ENCODE measurements at places on chromosomes 6 and 20.

DNA sequence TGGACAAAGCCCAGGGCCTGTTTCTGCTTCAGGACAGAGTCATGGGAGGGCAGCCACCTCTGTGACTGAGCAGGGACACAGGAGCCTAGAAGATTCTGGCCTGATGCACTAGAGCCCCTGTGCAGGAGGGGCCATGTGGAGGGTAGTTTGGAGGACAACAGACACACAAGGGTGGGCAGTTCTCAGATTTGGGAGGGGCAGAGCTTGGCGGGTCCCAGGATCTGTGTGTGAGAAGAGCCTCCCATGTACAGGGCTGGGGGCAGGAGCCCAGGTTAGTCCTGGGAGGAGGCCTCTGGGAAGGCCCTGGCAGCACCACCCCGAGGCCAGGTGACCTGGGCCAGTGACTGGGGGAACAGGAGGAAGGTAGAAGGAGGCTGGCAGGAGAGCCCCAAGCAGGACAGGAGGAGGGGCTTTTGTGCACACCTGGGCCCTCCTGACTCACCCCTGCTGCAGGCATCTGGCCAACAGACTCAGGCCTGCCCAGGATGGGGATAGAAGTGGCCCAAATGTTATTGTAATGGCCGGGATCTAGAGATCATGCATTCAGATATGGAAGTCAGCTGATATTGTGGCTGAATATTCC is 1.4 kb upstream of the ULBP3 start:
- no peak for DNase-seq

GRCh38 chr6:64040113-64040512 is 404.5 kb downstream of the PHF3 start:
- DNase-seq = peak; percentile 67

DNA sequence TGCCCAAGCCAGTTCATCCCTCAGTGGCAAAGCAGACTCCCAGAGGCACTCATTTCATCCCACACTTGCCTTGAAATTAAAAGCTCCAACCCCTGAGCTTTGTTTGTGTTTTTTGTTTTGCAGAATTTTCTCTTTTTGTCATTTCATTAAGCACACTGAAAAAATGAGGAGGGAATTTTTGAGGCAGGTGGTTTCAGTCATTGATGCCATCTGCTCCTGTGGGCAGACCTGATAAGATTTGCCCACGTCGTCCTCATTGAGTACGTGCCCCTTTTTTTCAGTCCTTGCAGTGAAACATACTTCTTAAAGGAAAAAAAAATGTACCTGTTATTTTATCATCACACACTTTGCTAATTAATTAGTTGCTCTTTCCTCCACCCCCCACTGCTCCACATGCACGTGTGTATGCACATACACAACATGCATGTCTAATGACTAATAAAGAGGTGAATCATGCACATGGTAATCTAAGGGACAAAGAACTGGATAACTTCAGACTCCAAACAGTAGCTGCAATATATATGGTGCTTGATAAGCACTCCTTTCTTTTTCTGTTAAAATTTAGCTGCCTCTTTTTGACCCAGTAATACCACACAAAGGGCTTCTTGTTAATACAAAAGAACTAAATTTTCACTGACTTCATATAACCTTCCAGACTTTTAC is 102.1 kb upstream of the TMEM181 start:
- peak; percentile 50 for DNase-seq

DNA sequence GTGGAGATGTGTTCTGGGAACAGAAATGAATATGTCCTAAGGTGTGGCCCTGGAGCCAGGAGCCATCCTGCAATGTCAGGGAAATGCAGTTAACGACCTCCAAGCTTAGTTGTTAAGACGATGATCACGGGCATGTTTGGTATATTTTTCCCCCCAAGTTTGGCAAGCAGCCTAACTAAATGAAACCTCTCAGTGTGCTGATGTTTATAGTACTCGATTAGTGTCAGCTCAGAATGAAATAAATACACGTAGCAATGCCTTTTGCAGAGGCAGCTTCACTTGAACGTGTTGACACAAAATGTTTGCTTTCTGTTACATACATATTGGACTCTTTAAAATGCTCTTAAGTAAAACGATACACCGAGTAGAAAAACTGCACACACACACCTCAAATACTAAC is 76.2 kb upstream of the OLIG3 start:
- no peak for DNase-seq

DNA sequence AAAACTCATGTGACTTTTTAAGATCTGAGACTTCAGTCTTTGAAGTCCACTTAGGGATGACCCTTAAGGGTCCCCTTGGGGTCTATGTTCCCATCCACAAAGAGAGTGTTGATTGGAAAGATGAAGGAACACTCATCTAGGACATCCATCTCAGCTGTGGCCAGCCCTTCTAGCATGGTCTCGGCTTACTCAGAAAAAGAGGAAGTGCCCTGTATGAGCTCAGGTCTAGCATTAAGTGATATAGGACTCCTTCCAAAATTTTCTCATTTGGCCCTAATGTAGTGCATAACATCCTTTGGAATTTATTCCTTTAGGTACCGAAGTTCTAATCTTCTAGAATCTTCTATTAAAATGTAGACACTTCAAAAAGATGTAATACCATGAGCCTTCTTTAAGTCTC is 77.4 kb downstream of the NDUFAF5 start:
- DNase-seq = no peak

GRCh38 chr20:663315-664090 is 10.5 kb upstream of the SRXN1 start:
- no peak for DNase-seq

DNA sequence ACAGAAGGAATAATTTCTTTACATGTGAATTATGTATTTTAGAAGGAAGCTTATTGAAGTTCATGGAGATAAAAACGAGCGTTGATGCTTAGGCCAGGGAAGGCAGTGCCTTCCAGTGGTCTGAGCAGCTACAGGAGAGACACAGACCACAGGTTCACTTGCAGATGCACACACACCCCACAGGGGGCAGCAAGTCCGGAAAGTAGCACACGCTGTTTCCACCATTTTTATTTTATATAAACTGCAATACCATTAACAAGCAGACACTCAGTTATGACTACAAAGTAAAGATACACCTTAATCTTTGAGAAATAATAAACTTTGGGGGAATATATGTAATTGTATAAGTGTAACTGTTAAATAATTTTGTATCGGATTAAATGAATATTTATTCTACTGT is 13.5 kb upstream of the DACT2 start:
- no peak for DNase-seq

- DNase-seq = no peak
Observed at GRCh38 chr6:37807656-37808055, 11.9 kb upstream of the ZFAND3 start.

- peak; percentile 76 for DNase-seq
Observed at GRCh38 chr6:44829836-44830235, 442.3 kb downstream of the CDC5L start.

- peak; percentile 17 for DNase-seq
Observed at GRCh38 chr6:69026715-69027114, 391.6 kb downstream of the ADGRB3 start.

DNA sequence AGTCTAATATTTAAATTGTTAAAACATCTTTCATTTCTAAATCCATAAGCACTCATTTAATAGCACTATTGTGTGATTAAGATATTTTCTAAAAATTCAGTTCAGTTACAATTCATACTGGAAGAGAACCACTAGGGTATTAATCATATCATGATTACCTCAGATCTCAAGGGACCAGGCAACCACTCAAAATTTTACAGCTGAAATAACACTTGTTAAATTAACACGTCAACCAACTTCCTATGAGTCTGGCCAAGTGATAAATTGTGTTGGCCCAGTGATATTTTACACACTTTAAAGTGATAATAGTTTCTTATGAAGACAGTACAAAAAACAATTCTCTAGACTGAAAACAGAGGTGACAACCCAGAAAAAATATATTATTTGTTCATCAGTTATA is 869.0 kb upstream of the ADGRB3 start:
- DNase-seq = peak; percentile 14

DNA sequence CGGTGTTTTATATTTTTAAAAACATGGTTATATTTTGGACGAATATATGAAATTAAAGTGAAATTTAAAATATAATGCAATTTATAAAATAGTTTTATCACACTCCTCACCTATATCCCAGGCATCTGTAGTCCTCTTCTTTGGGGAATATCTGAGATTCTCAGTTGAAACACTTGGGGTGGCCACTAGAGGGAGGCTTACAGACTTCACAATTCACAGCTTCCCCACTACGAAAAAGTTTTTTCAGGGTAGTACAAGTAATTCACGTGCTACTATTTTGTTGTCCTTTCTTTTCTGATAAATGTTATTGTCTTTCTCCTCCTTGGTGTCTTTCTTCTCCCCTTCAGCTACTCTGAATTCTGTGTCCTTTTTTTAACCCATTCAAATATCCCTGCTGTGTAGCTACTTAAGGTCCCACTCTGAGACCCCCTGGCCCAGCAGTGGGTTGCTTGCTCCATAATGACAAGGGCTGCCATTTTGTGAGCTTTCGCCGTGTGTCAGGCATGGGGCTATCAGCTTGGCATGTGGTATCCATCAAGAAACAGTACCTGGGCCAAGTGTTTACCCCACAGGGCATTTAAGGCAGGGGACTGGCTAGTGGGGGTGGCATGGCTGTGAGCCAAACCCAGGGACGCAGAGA is 43.6 kb upstream of the PHACTR3 start:
- peak; percentile 15 for DNase-seq

- no peak for DNase-seq
Observed at GRCh38 chr20:58417438-58417837, 28.4 kb downstream of the VAPB start.

- no peak for DNase-seq
Observed at GRCh38 chr6:148497717-148498116, 155.1 kb downstream of the SASH1 start.

DNA sequence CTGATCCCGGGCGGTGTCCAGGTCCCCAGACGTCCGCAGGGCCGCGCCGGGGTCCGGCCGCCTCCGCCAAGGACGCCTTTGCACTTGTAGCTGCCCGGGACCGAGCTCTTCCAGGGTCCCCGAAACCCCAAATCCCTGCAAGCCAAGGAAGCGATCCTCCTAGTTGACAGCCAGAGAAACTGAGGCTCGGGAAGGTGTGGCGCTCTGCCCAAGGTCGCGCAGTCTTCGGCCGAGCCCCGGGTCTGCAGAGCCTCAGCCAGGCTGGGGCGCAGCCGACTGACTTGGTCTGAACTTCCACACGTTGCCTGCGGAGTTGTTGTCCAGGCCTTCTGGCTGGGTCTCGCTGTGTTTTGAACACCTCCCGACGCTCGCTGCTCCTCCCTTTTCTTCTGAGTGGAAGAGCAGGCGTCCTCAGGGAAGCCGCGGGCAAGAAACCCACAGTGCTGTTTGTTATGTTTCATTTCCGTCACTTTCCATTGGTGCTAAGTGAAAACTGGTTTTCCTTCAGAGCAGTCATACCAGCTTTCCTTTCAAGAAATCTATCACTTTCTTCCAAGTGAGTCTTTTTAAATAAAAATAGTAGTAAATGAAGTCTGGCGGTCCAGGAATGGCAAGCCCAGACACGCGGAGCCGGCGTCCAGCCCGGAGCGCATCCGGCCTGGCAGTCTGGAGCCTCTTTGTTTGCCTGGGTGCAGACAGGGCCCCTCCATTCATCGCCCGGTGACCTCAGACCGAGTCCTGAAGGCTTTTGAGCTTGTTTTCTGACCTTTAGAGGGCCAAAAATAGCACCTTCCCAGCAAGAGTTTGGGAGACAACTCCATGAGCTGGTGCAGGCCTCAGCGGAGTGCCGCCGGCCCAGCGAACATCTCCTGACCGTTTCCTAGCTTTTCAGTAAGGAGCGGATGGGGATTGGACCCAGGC is 698 bp downstream of the FAM210B start:
- DNase-seq = peak; percentile 54

DNA sequence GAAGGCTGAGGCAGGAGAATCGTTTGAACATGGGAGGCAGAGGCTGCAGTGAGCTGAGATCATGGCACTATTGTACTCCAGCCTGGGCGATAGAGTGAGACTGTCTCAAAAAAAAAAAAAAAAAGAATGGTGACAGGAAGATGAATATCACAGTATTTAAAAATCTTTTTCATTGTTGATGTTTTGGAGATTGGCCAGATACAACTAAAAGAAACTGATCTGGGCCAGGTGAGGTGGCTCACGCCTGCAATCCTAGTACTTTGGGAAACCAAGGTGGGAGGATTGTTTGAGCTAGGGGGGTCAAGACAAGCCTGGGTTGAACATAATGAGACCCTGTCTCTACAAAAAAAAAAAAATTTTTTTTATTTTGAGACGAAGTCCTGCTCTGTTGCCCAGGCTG is 52.1 kb downstream of the TRAF3IP2 start:
- DNase-seq = no peak

DNA sequence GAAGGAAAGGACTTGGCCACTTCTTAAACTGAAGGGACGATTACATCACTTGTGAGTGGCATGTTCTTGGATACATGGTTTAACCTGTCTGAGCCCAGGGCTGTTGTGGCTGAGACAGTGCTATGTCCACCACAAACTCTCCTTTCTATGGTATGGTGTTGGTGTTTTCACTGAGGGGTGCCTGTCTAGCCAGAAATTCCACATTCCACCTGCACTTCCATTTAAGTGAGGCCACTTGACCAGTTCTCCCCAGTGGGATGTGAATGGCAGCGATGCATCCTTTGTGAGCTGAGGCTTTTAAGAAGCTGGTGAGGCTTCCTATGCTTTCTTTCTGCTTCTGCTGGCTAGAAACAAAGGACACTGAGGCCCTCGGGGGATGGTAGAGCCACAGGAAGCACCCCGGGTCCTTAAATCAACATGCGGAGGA is 151.4 kb upstream of the CHD6 start:
- no peak for DNase-seq

DNA sequence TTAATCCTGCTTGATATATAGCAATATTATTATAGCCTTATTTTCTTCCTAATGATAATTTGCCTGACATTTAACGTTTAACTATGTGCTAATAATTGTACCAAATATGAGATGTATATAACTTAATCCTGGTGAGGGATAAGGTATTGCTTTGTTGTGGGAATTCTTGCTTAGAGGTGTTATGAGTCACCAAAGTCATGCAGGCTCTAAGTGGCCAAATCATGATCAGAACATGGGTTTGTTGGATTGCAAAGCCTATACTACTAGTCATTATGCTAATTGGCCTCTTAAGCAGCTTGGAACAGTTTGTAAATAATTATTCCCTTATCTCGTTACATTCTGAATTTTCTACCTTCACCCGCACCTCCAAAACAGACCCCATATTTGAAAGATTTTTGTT is 21.9 kb upstream of the C6orf141 start:
- DNase-seq = no peak

GRCh38 chr6:90536520-90536919 is 50.4 kb downstream of the MAP3K7 start:
- no peak for DNase-seq

GRCh38 chr20:41984031-41984430 is 365.9 kb upstream of the CHD6 start:
- no peak for DNase-seq

- no peak for DNase-seq
Observed at GRCh38 chr20:1902188-1902587, 7.0 kb downstream of the SIRPA start.

DNA sequence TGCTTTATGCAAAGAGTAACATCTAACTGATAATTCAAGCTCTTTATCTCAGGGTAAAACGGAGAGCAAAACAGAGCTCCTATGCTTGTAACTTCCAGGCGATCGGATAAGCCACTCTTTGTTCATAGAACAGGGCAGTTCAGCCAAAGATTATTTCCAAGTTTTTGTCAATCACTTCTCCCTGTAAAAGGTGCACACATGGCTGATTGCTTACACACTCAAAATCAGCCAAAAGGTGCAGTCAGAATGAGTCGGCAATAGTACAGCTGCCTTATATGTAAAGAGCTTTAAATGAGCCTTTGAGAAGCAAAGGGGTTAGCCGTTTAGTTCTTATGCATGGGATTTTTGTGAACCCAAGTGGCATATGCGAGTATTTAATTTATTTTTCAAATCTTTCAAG is 449.6 kb upstream of the POU3F2 start:
- no peak for DNase-seq

- no peak for DNase-seq
Observed at GRCh38 chr6:134510142-134510541, 192.2 kb upstream of the SGK1 start.

- peak; percentile 12 for DNase-seq
Observed at GRCh38 chr6:154548130-154548830, 37.8 kb upstream of the CNKSR3 start.
